ENCODE measurements at places on chromosomes 3 and 15.

- DNase-seq = no peak
Measured at GRCh38 chr15:73049564-73050215, 2.6 kb upstream of the NEO1 start.

DNA sequence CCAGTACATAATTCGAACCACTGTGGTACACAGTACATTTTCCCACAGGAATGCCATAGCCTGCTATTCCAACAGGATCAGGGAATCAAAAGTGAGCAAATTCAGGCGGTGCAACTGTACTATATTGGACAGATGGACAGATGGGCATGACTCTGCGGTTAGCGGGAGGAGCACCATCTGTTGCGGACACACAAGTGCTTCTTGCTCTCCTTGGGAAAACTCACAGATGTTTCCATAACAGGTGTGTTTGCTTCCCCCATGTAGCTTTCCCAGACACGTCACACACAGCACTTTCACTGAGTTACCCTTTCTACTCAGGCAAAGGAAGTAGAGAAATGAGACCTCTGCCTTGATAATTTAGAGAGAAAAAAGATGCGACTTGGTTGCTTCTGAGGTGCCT lies 325.1 kb upstream of the THBS1 start:
- no peak for DNase-seq

GRCh38 chr3:86740751-86741150 lies 250.2 kb downstream of the VGLL3 start:
- DNase-seq = no peak

GRCh38 chr3:197753263-197753662 lies 3.6 kb downstream of the FYTTD1 start:
- no peak for DNase-seq

DNA sequence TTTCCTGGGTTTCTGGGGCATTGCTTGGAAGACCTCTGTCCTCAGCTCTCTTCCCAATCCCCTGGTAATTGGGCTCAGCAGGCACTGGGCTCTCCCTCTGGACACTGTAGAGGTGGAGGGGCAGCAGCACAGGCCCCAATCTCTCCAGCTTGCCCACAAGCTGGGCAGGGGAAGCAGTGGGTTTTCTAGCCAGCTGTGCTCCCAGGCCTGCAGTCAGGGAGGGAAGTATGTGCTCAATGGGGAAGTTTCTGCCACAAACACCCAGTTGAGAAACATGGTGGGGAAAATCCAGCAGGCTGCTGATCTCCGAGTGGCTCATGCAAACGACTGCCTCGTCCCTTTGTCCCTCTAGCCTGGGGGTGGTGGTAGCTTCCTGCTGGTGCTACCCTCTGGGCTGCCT lies 12.8 kb upstream of the RFT1 start:
- no peak for DNase-seq

DNA sequence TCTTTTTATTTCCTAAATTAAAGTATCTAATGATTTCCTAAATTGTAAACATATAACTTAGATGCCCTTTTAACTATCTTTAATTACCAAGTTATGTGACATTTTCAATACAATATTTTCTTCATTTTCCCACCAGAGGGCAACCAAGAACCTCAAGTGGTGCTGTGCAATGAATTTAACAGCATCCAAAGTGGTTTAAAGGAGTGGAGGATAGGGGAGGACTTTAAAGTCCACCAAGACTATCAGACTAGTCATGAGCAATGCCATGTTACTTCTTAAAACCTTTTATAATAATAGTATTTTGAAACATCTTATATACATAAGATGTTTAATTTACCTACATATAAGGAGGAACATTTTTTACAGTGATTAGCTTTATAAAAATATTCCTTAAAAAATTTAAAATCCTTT lies 74.4 kb downstream of the DLG1 start:
- no peak for DNase-seq

- no peak for DNase-seq
Measured at GRCh38 chr3:66265649-66266048, 44.8 kb downstream of the SLC25A26 start.

- DNase-seq = no peak
Measured at GRCh38 chr3:160472344-160472743, 22.8 kb upstream of the TRIM59 start.

DNA sequence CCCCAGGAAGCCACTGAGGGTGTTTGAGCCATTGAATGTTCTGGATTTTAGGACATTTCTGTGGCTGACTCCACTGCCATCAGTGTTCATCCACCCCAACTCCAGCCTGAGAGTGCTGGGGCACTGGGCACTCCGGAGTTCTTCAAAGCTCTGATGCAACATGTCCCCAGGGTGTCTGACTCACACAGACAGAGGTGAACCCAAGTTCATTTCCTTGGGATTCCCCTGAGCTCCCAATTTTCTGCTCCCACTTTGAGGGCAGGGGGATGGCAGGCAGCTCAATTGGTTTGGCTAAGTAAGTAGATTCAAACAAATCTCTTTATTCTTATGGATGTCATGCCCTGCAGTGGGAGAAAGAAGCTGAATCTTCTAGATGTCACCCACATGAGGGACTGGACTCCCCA lies 2.2 kb downstream of the STRA6 start:
- DNase-seq = no peak

GRCh38 chr15:84970843-84971242 lies 10.8 kb upstream of the PDE8A start:
- no peak for DNase-seq

DNA sequence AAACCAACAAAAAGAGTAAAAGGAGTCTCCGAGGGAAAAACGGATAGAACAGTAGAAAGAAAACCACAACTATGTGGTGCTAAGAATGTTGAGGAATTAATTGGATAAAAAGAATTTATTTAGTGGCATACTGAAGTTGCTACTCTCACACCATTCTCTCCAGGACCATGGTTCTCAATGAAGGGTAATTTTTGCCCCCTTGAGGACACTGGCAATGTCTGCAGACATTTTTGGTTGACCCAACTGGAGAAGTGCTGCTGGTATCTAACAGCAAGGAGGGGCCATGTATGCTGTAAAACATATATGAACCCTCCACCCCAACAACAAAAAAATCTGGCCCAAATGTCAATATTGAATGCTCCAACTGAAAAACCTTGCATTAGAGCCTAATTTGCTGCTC lies 85.9 kb upstream of the CSPG5 start:
- DNase-seq = no peak

- DNase-seq = no peak
Measured at GRCh38 chr3:30632065-30632464, 25.7 kb downstream of the TGFBR2 start.

- no peak for DNase-seq
Measured at GRCh38 chr3:46187876-46188275, 20.2 kb downstream of the CCR1 start.

GRCh38 chr3:31562525-31562924 lies 29.8 kb downstream of the STT3B start:
- no peak for DNase-seq

GRCh38 chr3:98811048-98811447 lies 47.9 kb downstream of the ST3GAL6 start:
- no peak for DNase-seq

GRCh38 chr3:124409650-124410275 lies 320.5 kb upstream of the UMPS start:
- DNase-seq = no peak

- DNase-seq = no peak
Measured at GRCh38 chr3:14199641-14200040, 21.0 kb downstream of the LSM3 start.

DNA sequence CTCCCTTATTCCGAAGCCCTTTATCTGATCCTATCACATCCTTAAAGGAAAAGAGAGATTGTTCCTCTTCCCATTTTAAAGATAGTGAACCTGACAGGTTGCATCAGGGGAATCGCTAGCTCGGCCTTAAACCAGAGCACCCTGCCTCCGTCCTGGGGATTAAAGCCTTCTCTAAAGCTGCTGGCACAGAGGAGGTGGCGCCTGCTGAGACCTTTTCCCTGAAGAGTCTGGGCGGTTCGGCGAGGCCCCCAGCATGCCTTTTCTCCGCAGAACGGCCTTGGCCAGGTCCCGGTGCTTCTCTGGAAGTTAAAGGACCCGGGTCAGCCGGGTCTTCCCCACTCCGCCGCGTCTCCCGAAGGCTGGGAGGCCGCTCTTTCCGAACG lies 593 bp downstream of the FAM219B start:
- DNase-seq = no peak

DNA sequence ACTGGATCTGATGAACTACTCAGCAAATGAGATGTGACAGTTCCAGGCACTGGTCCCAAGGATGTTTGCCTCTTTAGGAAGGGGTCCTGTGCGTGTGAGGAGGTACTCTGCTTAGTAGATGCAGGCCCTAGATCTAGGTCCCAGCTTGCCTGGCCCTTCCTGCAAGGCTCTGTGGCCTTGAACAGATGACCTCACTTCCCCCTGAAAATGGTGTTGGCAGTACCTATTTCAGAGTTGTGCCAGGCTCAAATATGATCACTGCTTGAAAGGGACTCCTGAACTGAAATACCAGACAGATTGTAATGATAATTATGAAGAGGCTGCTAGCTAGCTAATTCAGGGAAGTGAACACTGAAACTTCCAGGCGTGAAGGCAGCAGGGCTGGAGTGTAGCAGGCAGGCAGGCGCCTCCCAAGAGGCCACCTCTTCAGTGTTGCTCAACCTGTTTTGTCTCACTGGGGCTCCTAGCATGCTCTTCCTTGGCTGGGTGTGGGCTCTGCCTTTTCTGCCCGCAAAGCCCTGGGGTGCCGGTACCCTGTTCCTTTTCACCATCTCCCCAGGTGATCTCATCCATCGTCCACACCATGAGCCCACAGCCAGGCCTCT lies 24.1 kb upstream of the CPNE9 start:
- DNase-seq = no peak

GRCh38 chr3:113129168-113129567 lies 82.2 kb upstream of the BOC start:
- DNase-seq = no peak

DNA sequence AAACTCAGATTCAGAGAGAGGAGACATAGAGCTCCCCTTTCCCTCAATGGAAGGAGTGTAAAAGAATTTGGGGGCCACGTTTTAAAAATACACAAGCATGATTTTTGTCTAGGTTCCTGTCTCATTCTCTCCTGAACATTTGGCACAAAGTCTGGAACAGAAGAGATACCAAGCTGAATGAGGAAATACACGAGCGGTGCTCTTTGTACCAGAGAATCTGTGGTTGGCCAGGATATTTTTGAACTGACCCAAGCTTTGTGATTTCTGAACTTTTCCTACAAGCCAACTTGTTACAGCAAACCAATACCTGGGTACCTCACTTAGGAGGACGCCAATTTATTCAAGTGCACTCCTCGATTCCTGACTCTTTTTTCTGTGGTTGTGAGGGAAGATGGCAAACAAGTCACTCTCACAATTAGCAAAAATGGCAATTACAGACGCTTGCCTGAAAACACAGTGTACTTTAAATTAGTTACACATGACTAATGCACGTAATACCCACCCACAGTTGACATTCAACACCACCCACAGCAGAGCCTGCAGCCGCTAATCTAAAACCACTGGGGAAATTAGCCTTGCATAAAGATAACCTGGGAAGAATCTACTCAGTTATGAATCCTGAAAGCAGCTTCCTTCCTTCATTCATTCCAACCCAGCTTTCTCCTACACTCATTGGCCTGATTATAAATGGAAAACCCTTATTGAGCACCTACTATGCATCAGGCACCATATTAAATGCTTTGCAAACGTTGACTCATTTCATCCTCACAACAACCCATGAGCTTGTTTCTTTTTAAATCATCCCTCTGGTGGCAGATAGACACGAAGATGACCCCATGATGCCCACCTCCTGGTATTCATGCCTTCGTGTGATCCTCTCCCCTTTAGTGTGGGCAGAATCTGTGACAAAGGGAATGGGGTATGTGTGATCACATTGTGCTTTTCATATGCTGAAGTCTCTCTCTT lies 293.5 kb downstream of the KBTBD8 start:
- DNase-seq = no peak

DNA sequence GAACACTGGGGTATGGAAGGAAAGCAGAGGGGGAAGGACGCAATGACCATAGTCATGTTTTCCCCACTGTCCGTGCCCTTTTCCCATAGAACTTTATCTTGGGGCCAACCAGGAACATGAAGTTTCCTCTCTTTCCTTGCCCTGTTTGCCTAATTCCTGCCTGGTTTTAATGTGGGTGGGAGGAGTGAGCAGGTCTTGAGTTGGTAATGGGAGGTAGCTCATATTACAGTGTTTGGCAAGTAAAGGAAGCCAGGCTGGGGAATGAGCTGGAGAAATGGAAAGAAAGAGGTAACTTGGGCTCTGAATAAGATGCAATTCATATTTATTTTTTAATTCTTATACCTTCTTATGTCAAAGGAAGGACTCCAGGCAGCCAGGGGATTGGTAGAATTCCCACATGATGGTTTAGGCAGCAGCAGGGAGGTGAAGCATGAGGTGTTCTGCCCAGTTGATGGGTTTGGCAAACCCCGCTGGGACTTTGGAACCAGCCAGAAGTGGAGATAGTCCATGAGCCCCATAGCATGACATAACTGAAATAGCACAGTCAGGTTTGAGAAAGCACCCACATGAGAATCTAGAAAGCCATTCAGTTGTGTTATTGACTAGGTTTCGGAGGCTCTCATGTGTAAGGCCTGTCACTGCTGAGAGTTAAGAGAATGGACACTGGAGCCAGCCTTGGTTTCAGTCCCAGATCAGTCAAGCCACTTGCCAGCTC lies 60.0 kb downstream of the CCK start:
- DNase-seq = no peak

DNA sequence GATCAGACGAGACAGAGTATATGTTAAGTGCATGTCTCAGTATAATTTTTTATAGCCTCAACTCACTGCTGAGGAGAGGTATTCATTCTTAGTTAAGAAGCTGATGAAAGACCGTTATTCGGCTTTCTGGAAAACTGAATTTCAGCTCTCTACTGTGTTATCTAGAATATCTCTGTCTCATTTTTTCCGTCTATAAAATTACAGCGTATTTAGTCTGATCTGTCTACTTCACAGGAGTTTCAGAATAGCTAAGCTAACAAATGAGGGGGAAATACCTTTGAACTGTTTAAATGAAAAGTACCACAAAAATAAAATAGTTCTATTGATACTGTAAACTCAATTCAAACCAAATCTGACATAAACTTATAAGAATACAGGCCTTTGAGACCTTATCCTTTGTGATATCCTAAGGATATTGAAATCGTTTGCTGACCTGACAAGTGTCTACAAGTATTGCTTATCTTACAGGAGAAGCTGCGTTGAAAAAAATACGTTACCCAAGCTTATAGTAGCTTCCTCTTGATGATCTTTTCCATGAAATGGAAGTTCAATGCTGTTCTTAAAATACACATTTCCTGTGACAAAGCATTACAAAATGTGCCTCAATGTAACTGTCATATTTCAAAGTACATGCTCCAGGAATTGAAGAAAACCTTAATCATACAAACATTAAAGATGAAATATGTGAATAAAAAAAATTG lies 104.6 kb downstream of the IL1RAP start:
- no peak for DNase-seq

GRCh38 chr3:10517627-10518026 lies 12.2 kb upstream of the ATP2B2 start:
- DNase-seq = no peak

DNA sequence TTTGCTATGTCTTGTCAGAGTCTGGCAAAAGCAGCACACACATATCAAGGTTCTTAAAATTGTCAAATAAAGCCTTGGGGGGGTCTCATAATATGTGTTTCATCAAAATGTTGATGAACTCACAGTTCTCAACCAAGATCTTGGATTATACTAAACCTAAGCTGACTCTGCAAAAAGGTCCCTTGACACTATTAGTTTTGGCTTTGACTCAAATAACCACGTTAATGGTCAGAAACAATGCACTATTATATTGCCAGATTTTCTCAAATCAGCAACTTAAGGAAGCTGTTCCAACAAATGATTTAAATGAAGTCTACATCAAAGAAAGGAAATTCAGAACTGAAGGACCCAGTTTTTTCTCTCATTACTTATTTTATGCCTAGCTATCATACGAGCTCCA lies 1063.9 kb downstream of the ROBO1 start:
- DNase-seq = no peak
